ENCODE measurements at places on chromosomes 7 and 10.

- no peak for DNase-seq
Measured at GRCh38 chr10:84018826-84019225, 120.5 kb upstream of the GHITM start.

- no peak for DNase-seq
Measured at GRCh38 chr7:94045581-94045980, 41.4 kb upstream of the BET1 start.

DNA sequence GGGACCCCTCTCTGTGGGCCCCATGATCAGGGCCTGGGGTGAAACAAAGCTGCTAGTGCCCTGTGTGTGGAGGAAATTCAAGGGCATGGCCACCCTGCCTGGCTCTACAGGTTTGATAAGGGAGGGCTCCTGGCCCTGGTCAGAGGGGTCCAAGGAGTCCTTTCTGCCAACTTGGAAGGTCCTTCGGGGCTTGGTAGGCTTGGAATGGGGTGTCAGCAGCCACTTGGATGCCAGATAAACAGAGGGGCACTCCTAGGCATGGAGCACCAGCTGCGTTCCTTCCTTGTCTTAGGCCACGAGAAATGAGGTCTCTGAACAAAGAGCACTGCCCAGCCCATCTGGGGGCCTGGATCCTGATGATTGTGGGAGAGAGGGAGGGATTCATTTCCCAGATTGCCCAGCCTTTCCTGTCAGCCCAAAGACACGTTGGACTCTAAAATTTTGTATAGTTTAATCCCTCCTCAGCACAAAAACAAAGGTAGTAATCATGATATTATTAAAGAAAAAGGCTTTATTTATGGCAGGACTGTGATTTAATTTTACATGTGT lies 5.1 kb downstream of the MTURN start:
- no peak for DNase-seq

- DNase-seq = no peak
Measured at GRCh38 chr10:129725011-129725410, 239.1 kb downstream of the EBF3 start.

DNA sequence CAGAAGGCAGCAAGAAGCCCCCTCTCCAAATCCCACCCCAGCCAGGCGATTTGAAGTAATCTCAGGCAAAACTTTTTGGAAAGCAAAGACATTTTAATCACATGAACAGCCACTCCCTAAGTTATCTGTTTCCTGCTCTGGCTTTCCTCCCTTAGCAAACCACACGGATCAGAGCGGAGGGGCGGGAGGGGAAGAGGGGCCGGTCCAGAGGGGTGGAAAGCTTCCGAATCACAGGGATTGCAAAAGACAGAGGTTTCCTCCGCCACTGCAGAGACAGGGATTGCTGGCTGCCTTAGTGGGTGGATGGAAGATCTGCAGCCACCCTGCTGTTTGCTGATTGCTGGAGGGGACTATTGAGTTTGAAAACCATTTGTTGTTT lies 41.2 kb downstream of the ZCCHC24 start:
- no peak for DNase-seq

DNA sequence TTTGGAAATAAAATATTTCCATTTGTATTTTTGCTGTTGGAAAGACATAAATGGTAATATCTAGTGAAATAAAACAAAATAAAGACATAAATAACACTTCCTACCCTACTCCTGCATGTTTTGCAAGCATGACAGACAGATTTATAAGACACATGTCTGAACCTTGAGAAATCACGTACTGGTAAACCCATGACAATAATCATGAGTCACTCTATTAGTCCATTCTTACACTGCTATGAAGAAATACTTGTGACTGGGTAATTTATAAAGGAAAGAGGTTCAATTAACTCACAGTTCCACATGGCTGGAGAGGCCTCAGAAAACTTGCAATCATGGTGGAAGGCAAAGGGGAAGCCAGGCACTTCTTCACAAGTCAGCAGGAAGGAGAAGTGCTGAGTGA lies 942.2 kb downstream of the REEP3 start:
- DNase-seq = no peak

Measured in renal cortex interstitium (tissue), 15 donors.